Activated T-cell treated with anti-CD3 and anti-CD28 coated beads, Interleukin-2, amount 50 U/mL, for 48 hours (primary cell): ENCODE measurements at places on chromosomes 12 and 14.

GRCh38 chr12:120470150-120470784 is 719 bp upstream of the SRSF9 start:
- no peak for DNase-seq

DNA sequence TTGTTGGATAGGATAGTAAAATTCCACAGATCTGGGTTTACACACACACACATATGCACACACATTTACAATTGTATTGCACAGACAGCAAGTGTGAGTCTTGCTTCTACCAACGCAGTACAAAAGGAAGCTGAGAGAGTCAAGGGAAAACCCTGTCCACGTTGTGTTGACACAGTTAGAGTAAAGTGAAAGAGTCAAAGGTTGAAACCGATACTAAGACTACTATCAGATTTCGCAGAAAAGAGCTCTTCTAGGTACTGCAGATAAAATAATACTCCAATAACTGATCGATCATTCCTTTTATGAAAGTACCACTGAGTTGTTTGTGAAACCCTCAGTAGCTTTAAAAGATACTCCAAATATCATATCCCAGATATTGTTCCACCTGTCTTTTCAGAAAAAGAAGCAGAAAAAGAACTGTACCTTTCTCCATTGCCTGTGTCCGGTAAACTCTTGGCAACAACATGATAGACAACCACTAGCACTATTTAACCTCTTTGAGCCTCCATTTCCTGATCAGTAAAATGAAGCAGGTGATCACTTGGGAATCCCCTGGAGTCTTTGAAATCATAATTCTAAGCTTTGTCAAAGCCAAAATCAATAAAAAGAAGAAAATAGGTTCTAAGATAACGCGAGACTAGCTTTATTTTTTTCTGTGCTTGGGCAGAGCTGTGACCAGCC is 224.6 kb upstream of the FOXN3 start:
- DNase-seq, result no peak

GRCh38 chr12:32063796-32064195 is 42.9 kb upstream of the BICD1 start:
- DNase-seq, result no peak

DNA sequence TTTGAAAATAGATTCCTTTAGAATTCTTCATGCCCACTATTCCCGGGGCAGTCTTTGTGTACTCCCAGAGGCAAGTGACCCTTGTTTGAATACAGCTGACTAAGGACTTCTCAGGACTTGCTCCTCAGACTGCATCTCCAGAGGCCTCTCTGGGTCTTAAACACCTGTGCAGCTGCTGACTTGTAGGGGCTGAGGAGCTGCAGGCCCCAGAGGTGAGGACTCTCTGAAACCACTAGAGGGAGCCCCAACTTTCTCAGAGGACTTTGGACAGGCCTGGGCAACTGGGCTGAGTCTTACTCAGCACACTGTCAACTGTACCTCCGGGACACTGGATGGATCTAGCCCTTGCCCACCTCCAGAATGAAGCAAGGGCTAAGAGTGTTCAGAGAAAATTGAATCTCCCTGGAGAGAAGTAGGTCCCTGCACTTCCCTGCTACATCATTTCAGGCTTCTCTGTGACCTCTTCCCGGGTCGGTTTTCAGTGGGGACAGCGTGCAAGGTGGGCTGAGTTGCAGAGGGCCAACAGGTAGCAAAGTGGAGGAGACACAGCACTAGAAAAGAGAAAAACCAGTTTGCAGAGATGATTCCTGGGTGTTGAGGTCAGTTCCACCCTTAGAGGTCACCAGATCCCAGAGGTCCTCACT is 164.6 kb downstream of the TMEM117 start:
- DNase-seq, result peak; percentile 36

DNA sequence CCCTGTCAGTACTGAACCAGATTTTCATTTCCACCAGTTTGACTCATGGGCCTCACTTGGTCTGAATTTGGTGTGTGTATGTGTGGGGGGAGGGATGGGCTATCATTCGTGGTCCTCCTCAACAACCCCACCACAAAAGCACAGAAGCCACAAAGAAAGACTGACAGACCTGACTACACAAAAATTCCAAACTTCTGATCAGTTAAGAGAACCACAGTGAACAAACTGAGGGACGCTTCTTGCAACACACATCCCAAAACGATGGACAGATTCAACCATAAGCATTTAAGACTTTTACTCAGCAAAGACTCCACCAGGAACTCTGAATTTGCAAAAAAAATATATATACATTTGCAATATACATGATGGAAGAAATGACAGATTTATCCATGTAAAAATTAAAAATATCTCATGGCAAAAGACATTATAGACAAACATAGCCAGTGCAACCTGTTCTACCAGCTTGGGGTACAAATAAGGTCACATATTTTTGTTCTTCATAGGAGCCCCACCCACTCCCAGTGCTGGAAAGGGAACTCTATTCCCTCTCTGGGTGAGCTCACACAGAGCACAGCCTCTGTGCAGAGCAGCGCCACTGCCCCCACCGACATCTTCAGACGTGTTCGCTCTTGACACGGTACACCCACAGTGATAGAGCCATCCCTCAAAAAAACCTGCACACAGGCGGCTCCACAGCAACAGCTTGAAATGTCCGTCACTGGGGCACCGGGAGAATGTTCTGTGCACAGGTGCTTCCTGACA is 49.7 kb downstream of the JAG2 start:
- DNase-seq, result no peak

DNA sequence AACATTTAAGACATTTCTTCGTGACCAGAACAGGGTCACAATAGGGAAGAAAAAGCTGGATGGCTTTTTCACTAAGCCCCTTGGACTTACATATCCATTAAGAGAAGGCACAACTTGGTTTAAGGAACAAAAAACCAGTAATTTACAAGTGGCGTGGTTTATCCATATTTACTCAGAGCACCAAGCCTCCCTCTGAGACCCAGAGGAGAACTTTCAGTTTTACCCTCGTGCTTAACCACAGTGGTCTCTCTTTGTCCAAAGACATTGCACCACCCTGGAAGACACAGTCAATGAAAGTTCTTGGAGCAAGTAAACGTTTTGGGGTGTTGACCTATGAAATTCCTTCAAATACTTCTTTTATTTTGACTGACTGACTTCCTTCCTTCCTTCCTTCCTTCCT is 52.5 kb downstream of the SSPN start:
- no peak for DNase-seq

GRCh38 chr12:125503128-125503527 is 437.9 kb downstream of the AACS start:
- no peak for DNase-seq

DNA sequence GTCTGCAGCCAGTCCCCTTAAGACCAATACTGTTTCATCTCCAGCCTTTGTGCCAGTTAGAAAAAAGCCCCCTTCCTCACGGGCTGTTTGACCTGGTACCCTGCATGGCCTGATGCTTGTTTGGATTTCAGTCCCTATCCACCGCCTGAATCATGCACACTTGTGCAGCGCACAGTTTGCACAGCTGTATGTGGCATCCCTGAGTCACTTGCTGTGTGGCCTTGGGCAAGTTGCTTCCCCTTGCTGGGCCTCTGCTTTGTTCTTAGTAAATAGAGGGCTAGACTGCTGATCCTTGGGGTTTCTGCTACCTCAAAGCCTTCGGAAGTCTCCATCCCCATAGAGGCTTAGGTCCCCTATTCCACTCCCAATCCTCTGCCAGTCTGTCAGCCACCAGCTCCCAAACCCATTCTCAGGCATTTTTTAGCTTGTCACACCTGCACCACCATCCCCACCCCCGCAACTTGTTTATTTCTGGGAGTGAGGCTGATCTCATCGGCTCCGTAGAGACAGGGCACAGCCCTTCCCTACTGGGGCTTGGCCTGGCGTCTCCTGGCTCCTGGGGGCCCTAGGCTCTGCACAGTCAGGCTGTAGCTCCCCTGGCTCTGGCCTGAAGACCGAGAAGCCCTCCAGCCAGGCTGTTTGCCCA is 8.8 kb downstream of the KRT80 start:
- no peak for DNase-seq

DNA sequence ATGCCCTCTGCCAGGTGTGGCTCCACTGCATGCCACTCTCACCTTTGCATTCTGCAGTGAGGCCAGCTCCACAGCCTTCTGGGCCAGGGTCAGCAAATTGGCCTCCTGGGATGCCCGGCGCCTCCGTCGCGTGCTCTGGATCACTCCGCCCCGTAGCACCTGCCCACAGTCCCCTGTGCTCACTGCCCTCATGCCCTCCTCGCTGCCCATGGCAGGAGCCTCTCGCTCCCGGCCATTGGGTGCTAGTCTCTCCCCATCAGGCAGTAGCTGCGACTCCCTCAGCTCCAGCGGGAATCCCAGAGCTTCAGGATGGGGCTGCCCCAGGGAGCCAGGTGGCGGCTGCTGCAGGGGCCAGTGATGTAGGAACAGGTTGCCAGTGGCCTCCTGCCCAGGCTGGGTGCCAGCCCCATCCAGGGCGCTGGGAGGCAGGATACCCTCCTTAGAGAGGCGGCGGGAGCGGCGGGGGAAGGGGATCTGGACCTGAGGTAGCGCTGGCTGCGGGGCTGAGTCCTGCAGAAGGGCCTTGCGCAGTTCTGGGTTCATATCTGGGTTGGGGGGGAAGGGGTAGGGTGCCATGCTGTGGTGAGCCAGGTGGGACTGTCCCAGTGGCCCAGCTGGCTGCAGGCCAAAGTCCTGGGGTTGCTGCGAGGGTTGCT is 24.5 kb upstream of the PNMA1 start:
- DNase-seq, result no peak

GRCh38 chr12:132085291-132085635 is 58.9 kb downstream of the DDX51 start:
- DNase-seq, result peak; percentile 31

DNA sequence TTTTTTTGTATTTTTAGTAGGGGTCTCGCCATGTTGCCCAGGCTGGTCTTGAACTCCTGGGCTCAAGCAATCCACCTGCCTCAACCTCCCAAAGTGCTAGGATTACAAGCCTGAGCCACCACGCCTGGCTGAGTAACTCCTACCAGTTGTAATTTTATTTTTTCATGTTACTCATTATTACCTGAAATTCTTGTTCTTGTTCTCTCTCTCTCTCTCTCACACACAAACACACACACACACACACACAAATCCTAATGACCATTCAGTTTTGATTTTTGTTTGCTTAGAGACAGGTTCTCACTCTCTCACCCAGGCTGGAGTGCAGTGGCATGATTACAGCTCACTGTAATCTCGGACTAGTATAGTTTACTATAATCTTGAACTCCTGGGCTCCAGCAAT is 30.2 kb downstream of the DNAL1 start:
- DNase-seq, result no peak

DNA sequence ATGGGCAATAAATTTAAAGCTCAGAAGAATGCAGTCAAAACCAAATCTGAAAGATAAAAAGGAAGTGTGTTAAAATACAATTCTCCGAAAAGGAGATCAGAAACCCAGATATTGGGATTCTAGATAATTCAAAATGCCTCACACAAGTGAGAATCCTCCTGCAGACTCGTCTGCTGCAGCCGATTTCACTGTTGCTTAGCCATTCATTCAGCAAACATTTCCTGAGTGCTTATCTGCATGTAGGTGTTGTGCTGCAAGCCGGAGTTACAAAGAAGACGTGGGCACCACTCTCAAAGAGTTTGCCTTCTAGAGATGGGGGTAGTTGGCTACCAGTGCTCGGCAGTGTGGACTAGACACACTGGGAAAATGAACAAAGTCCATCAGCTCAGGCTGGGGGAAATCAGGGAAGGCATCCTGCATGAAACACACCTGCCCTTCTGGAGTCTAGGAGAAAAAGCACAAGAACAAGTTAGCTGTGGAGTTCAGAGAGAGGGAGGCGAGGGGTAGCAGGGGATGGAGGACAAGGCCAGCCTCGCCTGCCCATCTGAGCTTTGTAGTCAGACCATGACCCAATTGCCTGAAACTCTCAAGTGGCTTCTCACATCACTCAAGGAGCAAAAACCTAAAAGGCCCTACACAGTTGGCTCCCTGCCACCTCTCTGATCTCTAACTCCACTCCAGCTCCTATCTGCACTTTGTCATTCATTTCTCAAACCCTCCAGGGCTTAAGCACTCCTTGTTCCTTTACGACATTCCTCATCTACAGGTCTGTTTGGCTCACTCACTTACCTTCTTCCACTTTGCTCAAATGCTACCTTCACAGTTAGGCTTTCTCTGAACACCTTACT is 310.0 kb upstream of the DDHD1 start:
- DNase-seq, result no peak

GRCh38 chr14:79766511-79766910 is 444.8 kb downstream of the DIO2 start:
- DNase-seq, result no peak

DNA sequence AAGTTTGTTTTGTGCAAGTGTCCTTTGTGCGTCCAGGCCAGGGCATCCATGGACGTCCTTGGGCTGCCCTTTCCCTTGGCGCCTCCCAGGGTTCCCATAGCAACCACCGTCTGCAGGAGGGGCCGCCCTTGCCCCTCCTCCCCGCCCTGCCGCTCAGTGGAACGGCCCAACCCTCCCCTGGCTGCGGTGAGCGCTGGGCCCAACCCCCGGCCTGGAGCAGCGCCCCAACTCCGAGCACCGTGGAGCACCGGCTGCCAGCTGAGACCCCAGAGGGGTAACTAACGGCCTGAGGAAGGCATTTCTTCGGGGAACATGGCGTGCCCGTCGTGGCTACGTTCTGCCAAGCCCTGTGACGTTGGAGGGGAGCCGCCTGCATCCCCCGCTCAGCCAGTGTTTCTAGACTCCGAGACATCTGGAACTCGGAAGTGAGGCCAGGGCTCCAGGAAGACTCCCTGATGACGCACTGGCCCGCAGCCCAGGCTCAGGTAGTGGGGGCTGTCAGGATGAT is 5.3 kb upstream of the ACACB start:
- DNase-seq, result peak; percentile 70

GRCh38 chr12:96774496-96775256 is 132.4 kb upstream of the NEDD1 start:
- DNase-seq, result no peak

- DNase-seq, result no peak
These were observed 89.4 kb downstream of the SUDS3 start for GRCh38 chr12:118465706-118466105.

- no peak for DNase-seq
These were observed 115.2 kb upstream of the RAP1B start for GRCh38 chr12:68495336-68496070.

- no peak for DNase-seq
These were observed 328.3 kb downstream of the APAF1 start for GRCh38 chr12:98973395-98973794.

- no peak for DNase-seq
These were observed at the start of gene SLC6A12 for GRCh38 chr12:214003-214741. SLC6A12 (minus strand) TSS chr12:214157; CDS start chr12:209986, 4,171 bp downstream.

GRCh38 chr12:6285532-6286306 is 24.8 kb upstream of the PLEKHG6 start:
- no peak for DNase-seq

- DNase-seq, result no peak
These were observed 885.7 kb downstream of the DIO2 start for GRCh38 chr14:79325557-79325956.
